ENCODE measurements at places on chromosomes 1 and 21.

DNA sequence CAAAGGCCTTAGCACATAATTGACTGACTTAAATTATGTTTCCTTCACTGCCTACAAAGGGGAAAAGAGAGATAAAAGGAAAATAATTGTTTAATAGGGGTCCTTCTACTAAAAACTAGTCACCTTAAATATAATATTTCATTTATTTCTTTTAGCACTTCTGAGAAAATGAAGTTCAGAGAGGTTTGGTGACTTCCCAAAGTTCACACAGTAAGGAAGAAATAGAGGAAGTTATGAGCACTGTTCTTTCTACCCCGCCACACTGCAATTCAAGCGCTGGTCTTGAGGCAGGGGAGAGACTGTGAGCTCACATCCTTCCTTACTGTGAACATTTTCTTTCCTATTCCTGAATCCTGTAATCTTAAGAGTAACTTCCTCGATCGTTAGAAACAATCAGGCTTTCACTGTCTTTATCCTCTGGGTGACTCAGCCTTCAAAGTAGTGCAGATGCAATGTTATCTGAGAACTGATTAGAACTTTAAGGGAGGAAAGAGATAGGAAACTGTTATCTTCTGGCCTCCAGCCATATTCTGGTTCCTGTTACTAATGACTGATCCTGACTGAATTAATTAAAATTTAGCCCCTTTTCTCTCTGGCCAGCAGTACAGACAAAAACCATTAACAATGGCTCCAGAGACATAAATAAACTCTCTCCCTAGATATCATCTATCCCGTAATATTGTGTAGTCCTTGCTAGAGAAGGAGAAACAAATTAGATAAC lies 6.8 kb downstream of the RGS5 start:
- no peak for DNase-seq

GRCh38 chr1:103256490-103256889 lies 148.2 kb upstream of the COL11A1 start:
- DNase-seq, result no peak

DNA sequence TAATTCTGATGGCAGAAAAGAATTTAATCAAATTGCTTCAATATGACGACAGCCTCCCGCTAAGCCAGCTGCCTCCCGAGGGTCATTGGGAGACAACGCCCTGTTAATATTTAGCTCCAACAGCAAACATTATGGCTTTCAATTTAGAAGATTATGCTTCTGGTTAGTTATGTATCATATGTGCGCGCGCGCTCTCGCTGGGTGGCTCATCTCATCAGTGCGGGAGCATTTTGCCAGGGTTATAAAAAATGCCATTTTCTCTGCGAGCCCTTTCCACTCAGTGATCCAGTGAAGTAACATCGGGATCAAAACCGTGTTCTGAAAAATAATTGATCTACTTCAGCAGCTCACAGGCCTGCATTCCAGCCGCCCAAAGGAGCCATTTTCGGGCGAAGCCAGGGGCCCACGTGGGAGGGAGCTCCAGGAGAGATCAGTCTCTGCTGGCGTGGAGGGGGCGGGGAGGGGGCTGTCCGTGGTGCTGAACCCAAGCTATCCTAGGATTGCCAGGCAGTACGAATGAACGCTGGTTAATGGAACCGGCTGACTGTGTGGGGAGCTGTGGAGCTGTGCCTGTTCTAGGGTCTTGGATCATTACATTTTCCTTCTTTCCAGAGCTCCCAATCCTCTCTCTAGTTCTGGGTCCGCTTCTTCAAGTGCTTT lies 219.1 kb upstream of the ZC3H12A start:
- no peak for DNase-seq

DNA sequence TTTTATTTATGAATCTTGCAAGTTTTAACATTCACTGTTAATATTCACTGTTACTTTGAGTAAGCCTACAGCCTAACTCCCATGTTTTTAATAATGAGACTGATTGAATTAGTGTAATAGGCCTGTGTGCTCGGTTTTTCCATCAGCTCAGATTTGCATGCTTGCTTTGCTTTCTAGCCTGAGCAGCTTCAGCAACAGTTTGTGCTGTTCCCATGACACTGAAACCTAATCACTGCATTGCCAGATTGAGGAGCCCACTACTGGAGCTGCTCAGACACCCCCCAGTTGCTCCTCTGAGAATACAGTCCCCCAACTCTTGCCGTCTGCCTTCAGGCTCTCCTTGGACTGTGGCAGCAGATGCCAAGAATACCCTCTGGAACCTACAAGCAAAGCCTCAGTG lies 695.4 kb downstream of the BRINP3 start:
- no peak for DNase-seq

DNA sequence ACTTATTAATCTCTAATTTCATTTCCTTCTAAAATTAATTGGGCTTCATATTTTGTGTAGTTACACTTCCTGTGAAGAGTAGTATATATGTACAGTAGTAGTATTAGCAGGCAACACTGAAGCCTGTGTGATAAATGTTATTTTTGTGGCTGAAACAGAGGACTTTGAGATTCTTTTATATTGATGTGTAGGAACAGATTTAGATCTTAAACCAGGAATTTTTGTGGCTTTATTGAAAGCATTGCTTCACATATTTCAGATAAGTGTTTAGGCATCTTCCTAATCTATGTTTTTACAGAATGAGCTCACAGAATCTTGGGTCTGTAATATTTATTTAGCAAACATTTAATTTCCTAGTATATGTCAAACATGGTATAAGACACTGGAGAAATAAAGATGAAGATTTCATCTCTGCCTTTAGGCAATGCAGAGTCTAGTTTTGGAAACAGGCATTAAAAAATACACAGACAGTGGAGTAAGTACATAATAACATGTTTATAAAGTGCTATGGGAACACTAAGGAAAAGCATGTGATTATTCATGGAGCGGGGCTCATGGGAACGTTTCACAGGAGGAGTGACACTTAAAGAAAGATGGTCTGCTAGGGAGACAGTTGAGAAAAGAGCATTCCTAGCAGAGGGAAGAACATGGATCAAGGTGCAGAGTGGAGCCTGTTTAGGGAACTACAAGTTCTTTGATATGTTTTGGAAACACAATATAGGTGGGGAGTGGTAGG lies 52.7 kb downstream of the MIGA1 start:
- DNase-seq, result peak; percentile 46

- no peak for DNase-seq
These were observed 227.4 kb downstream of the SDCCAG8 start for GRCh38 chr1:243483071-243483771.
